ENCODE measurements at places on chromosomes 3 and 15.

GRCh38 chr15:80036071-80036470, 23.4 kb upstream of the ZFAND6 start:
- no peak for DNase-seq

- peak; percentile 66 for DNase-seq
Measured at GRCh38 chr3:87088993-87089841, 98.3 kb upstream of the VGLL3 start.

DNA sequence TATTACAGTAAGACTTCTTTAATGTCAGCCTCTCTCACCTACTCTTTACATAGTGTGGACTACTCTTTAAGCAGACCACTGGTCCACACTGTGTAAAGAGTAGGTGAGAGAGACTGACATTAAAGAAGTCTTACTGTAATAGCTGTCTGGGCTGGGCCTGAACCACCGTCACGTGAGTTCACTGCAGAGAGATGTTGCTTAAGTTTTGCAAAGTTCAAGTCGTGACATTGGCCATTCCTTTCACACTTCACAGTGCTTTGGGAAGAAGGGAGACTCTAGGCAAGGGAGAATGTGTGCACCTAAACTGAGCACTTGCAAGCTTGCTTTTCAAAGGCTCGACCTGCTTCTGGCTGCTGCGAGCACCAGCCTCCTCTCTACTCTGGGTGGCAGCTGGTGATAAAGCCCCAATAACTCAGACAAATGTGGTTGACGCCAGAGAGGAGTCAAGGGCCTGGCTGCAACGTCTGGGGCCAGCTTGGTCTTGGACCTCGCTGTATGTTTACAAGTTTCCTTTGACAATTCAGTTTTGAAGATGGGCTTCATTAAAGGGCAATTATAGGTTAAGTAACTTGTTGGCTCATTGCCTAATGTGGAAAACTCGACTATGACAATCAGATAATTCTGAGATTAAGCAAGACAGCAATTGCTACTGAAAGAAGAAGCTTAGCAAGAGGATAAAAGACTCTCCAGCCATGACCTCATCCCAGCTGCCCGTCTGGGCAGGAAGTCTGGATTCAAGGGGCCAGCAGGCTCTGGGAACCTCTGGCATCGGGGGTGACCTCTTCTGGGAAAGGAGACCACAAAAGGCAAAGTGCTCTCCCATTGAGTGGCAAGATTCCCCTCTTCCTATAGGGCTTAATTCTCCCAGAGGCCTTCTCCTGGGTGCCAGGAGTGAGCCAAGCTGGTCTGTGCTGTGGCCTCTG, 242.1 kb upstream of the TLE3 start:
- DNase-seq: peak; percentile 86

DNA sequence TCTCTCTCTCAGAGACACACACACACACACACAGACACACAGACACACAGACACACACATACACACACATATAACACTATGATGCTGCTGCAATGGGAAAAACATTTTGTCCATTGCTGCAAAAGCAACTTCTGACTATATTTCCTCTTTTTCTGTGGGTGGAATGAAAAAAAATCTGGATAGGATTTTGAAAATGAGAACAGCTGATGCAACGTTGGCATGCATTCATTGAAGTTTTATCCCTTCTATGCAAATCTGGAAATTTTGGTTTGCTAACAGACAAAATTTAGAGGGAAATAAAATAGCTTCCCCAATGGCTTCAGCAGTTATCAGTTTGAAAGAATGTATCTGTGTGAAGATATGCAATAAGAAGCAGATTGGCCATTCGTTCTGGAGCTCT, 763.4 kb upstream of the GRM7 start:
- DNase-seq: peak; percentile 3

GRCh38 chr15:77391372-77391951, 28.4 kb downstream of the PEAK1 start:
- no peak for DNase-seq

GRCh38 chr15:37130356-37130755, 30.0 kb upstream of the MEIS2 start:
- DNase-seq: no peak

GRCh38 chr15:32887090-32887489, 169.3 kb downstream of the GREM1 start:
- DNase-seq: no peak

- no peak for DNase-seq
Measured at GRCh38 chr3:123859177-123859576, 25.0 kb downstream of the MYLK start.

DNA sequence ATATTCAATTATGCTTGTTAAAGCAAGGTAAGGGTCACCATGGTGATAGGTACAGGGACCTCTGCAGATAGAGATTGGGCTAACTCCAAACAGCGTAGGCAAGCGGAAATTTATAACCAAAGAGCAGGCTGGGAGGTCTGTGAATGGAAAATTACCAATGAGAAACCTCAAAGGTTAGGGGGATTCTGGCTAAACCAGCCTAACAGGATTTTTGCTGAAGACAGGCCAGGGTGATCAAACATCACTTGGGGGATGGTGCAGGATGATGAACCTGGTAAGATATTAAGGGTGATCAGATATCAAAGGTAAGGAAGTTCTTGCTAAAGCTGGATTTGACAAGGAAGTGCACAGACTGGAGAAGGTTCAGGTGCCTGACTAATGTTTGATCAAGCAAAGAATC, 35.3 kb upstream of the SNRPN start:
- DNase-seq: no peak

GRCh38 chr15:36947035-36947719, 153.2 kb downstream of the MEIS2 start:
- DNase-seq: no peak

DNA sequence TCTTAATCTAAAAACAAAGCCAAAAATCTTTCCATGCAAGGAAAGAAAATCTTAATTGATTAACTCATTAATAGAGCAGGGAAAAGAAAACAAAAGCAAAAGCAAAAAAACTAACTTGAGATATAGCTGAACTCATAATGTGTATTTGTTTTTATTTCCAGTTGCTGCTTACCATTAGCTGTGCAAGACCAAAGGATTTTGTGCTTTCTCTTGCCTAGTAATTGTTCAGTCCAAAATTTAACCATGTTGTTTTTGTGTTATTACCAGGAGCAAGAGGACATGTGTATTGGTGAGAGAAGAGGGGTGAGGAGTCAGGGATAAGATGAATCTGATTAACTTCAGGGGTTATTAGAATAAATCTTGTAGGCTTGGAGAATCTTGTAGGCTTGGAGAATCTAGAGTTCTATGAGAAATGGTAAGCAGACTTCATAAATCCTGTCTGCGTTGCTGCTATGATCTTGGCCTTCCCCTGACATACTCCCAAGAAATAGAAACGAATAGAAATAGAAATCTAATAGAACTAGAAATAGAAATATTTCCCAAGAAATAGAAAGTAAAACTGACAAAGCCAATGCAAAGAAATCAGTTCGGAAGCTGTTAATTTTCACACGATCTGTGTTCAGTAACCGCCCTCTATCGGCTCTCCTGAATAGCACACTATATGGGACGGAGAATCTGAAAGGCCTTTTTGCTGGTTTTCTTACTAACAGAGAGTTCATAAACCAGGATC, 72.6 kb upstream of the TNFSF10 start:
- DNase-seq: peak; percentile 95

DNA sequence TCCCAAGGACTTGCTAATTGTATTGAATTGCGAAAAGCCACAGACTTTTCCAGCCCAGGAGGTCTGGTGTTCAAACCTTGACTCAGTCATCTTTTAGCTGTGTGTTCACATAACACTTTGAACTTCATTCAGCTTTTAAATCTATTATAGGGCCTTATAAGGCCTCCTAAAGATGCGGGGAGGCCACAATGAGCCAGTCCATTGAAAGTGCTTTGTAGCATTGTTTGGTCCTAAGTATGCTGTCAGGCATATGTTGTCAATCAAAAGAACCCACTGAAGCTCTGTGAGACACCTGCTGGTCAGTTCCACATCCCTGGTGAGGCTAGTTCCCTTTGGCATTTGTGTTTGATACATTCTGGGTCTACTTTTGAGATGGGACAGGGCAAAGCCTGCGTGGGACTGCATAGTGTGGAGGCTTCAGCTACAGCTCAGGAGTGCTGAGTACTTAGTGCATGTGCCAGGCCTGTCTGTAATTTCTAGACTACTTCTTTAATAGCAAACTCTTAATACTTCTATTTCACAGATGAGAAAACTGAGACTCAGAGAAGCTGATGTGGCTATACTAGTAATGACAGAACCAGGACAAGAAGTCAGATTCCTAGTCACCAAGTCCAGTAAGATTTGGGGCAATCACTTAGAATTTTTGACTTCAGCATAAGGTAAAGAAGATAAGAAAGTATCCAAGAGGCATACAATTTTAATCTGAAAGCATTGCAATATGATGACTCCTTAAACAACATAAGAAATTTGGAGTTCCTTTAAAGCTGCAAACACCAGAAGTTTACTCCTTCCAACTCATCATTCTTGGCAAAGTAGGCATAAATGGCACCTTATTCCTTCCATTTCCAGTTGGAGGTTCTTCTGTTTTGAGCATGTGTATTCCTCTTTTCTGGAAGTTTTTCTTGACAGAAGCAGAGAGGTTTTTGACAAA, 213.0 kb downstream of the PDCD6IP start:
- DNase-seq: no peak

GRCh38 chr3:182136008-182136910, 424.5 kb downstream of the SOX2 start:
- no peak for DNase-seq

- DNase-seq: peak; percentile 77
Measured at GRCh38 chr3:45140141-45140769, 5.9 kb downstream of the CDCP1 start.

DNA sequence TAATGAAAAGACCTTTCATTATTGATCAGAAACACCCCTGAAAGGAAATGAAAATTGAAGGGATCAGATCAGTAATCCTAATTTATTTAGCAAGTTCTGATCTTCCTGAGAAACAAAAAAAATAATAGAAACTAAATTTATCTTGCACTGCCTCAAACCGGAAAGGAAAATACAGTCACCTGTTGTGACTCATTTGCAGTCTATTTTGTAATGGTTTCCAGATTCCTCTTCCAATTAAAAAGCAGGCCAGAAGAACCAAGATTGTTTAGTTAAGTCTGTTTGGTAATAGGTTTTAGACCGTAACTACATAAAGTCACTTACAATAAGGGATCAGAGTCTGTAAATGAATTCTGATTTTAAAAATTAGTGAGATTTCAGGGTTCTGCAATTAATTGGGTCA, 49.7 kb upstream of the ATOSA start:
- DNase-seq: no peak

DNA sequence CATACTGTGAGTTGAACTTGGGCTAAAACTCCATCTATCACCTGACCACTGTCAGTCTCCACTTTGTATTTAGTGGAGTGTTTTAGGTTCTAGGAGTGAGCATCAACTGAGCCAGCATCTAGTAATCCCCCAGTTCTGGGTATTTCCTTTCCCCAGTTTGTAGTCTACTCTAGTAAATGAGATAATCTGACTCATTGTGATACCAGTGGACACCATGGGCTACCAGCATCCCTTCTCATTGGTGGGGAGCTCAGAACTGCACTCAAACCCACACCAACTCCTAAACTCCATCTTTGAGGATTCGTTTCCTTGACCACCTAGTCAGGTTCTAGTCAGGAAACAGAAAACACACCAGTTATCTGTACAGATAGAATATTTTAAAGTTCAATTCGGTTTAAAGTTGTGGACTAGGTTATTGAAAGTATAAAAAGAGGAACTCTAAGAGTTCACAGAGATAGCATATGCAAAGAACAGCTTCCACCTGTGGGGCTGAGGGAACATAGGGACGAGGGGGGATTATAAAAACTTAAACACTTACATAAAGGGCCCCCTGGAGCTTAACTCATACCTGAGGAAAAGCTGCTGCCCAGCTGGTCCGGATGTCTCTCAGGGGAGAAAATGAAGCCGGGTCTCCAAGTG, 36.0 kb downstream of the LEO1 start:
- DNase-seq: no peak

DNA sequence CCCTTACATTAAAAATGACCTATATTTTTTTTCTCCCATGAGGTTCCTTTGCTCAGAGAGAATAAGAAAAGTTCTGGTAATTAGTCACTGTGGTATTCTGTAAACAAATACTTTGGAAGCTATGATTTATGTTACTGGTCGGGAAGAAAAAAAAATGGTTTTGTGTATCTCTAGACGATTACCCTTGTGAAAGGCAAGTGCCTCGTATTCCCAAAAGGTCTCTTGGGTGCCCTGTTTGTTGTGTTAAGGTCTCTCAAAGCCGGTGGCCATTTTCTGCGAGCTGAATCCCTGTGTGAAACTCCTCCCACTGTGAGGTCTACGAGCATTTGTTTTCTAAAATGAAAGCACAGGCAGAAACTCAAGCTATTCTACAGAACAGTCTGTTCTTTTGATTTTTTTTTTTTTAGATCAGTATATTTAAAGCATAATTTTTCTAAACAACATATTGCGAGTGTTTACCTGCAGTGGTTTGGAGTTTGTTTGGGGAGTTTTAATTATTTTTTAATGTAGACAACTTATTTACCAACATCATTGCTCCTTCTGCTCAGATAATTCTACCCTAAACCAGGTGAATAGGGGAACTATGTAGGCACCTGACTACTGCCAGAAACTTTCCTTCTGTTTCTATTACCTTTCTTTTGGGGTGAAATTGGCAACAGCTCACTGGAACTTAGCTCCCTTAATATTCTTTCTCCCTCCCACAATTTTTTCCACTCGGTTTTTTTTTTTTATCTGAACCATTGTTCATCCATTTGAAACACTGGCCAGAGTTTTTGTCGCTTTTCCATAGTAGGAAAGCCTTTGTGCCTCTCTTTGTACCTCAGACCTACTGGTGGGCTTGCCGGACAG, 44.0 kb downstream of the ZBTB38 start:
- peak; percentile 75 for DNase-seq

- peak; percentile 79 for DNase-seq
Measured at GRCh38 chr3:40504636-40505430, 1.0 kb upstream of the ZNF620 start.

DNA sequence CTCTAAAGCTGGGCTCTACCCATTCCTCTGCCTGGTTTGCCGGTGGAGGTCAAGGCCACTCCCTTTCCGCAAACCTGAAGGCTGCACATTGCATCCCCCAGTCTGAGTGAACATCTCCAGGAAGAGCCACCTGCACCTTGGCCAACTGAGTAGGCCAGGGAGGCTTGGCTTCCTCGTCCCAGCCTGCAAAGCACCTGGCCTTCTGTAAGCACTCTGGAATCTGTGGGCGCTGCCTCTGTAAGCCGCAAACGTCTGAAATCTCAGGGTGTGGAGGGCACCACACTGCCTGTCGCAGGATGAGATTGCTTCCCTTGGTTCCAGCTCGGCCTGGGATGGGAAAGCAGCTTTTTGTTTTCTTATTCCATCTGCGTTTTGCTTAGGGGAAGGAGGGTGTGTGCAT, 81.3 kb downstream of the SEC22A start:
- DNase-seq: no peak

DNA sequence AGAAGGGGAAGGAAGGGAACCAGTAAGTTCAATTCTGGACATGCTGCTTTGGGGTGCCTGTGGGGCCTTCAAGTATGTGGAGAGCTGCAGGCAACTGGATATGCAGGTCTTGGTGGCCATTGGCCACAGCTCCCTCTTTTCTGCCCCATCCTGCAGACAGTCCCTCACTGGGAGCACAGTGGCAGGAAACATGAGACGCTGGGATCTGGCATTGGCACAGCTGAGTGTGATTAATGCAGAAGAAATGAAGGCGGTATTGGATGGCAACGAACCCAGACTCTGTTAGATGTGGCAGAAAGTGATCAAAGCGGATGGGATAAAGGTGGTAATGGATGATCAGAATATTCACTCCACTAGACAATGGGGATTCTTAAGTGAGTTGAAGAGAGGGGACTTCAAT, 23.2 kb upstream of the VPS8 start:
- no peak for DNase-seq
